ENCODE measurements at places on chromosomes 13 and 19. TPM values are rescaled to one million over a fixed set of nuclear protein-coding genes. Genes with fewer than 3 reads are reported as not detected.

The EDDM13 gene
- not detected for total RNA-seq

The PLVAP gene
- not detected for total RNA-seq

The RAB20 gene
- total RNA-seq, result 10.3 TPM

The CYP2A6 gene
- total RNA-seq, result not detected

The CBLC gene
- total RNA-seq, result not detected

The HCN2 gene
- total RNA-seq, result 0.18 TPM

The ZNF784 gene
- 3.7 TPM for total RNA-seq

The XAB2 gene
- 50.7 TPM for total RNA-seq

The DACH1 gene
- total RNA-seq, result not detected

The ZIM2 gene
- not detected for total RNA-seq

The TMC4 gene
- 0.54 TPM for total RNA-seq

The ONECUT3 gene
- total RNA-seq, result not detected

The DIAPH3 gene
- 23.0 TPM for total RNA-seq

The GRK1 gene
- total RNA-seq, result 0.09 TPM

The YJEFN3 gene
- 8.1 TPM for total RNA-seq

The LIN7B gene
- 2.1 TPM for total RNA-seq

The CEACAM8 gene
- not detected for total RNA-seq

The FXYD3 gene
- total RNA-seq, result not detected

The VSTM1 gene
- not detected for total RNA-seq

The CYP4F8 gene
- not detected for total RNA-seq

The ZC3H4 gene
- 68.5 TPM for total RNA-seq

The ZNF155 gene
- total RNA-seq, result 2.9 TPM

The APC2 gene
- 0.29 TPM for total RNA-seq

The MYO1F gene
- total RNA-seq, result 21.0 TPM

The SYNE4 gene
- 3.3 TPM for total RNA-seq

The CGB8 gene
- not detected for total RNA-seq

The ZNF154 gene
- 3.6 TPM for total RNA-seq

The TEX101 gene
- total RNA-seq, result not detected

The FUT2 gene
- not detected for total RNA-seq

The LPAR6 gene
- total RNA-seq, result 6.4 TPM

The TSSK6 gene
- total RNA-seq, result 4.9 TPM

The FBN3 gene
- total RNA-seq, result 0.02 TPM

The KLK12 gene
- not detected for total RNA-seq

The KLF12 gene
- total RNA-seq, result 19.6 TPM

The ZNF229 gene
- total RNA-seq, result 1.0 TPM

The ERCC5 gene
- 59.4 TPM for total RNA-seq

The MCEMP1 gene
- not detected for total RNA-seq

The ZNF626 gene
- 11.1 TPM for total RNA-seq

The MUC16 gene
- not detected for total RNA-seq

The KIR3DL1 gene
- total RNA-seq, result not detected

The DOCK6 gene
- total RNA-seq, result 7.9 TPM

The ZNF492 gene
- 2.1 TPM for total RNA-seq

The ZNF317 gene
- total RNA-seq, result 41.4 TPM

The ZNF570 gene
- 5.3 TPM for total RNA-seq

The CTXN1 gene
- 0.87 TPM for total RNA-seq

The CABP5 gene
- total RNA-seq, result not detected

The LSM14A gene
- 98.6 TPM for total RNA-seq

The EBI3 gene
- 7.3 TPM for total RNA-seq

The ZNF726 gene
- total RNA-seq, result 20.7 TPM

The APLP1 gene
- total RNA-seq, result 2.0 TPM

The KLF5 gene
- 1.3 TPM for total RNA-seq
